ENCODE measurements at places on chromosomes 7 and 10.

GRCh38 chr7:82521906-82522445 lies 78.4 kb upstream of the CACNA2D1 start:
- no peak for DNase-seq

GRCh38 chr10:38054361-38054797 lies 39.8 kb upstream of the ZNF37A start:
- DNase-seq = no peak

DNA sequence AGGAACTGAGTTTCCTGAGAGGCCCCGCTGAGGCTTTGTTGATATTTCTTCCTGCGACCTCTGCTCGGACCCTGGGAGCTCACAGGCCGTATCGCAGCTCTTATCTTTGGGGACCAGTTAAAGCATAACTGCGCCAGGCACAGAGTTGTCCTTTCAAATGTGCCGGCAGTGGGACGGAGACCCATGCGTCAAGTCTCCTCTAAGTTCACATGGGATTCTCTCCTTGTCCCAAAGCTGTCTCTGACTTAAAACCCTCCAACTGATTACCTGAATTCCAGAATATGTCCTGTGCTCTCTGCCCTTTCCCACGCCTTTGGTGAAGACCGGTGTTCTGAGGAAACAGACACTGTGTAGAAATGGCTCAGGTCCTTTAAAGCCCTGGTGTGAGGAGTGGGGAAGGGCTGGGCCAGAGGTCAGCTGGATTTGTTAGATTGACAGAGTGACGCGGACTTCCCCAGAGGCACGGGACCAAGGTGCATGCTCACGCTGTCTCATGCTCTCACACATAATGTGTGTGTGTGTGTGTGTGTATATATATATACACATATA lies 169.8 kb downstream of the EGFR start:
- no peak for DNase-seq

DNA sequence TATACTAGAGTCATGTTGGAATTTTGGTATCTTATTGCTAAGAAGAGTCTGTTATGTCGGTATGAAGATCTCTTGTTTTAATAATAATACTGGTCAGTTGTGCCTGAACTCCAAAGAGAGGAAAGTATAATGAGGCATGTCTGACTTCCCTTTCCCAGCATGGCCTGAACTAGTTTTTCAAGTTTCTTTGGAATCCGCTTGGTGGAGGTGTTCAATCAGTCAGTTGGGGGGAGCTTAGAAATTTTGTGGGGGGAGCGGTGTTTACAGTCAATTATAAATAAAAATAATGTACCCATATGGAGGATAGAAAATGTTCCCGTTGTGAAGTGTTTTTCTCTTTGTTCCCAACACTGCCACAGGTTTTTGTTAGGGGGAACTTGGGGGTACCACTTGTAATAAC lies 1.5 kb upstream of the TRDMT1 start:
- no peak for DNase-seq

DNA sequence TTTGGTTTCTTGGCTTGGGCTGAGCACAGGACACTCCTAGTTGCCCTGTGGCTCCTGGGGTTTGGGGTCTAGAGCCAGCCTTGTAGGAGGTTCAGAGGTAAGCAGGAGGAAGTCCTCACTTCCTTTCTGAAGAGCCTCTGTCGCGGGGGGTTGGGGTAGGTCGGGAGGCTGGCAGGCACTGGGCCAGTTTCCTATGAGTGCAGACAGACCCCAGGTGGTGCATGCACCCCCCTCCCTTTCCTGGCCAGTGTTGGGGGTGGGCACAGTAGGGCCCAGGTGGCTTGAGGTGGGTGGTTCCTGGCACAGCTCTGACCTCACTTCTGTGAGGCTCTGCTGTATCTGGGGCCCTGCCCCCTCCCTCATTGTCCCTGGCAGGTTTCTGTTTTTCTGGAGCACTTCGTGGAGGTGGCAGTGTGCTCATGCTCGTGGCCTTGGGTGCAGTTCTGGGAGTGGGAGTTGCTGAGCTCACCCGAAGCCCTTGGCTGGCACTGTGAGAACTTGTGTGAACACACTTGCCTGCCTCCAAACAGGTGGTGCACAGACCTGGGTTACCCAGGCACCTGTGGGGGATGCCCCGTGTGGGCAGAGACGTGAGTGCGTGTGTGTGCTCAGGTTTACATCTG lies 1.8 kb downstream of the PALD1 start:
- no peak for DNase-seq

Data from stimulated activated CD8-positive, alpha-beta memory T cell treated with anti-CD3 and anti-CD28 coated beads, Interleukin-15, amount 100 ng/mL, for 1 hour (primary cell).